ENCODE measurements at places on chromosomes 4 and X.

- no peak for DNase-seq
Observed at GRCh38 chr4:102345795-102346100, 466 bp upstream of the SLC39A8 start.

- DNase-seq: no peak
Observed at GRCh38 chr4:40216622-40217366, 20.0 kb downstream of the RHOH start.

- no peak for DNase-seq
Observed at GRCh38 chr4:25663781-25664180, 8.1 kb downstream of the SLC34A2 start.

DNA sequence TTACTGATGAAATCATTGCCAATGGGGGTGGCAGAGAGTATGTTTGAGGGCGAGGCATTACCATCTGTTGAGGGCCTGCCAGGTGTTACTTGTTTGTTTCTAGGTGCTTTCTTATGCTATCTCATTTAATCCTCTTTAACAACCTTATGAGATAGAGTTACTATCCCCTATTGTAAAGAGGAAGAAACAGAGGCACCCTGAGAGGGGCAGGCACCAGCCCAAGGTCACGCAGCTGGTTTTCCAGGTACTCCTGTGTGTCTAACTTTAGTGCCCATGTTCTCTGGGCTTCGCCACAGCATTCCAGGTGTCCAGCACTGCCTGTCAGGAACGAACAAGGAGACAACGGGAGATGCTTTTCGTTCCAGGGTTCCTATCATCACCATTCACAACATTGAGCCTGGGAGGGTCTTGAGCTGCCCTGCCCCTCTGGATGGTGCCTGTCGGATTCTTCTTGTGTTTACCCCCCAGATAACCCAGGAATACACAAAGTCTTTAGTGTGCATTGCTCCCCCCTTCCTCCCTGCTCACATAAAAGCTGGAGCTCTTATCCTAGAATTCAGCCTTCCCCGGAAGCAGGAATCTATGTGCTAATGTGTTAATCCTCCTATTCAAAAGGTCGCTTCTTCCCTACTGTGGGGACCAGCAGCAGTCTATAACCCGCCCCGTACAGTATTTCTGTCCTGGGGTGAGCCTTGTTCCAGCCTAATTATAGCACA lies 24.9 kb upstream of the GPC4 start:
- no peak for DNase-seq

GRCh38 chr4:119110121-119110520 lies 25.5 kb upstream of the MYOZ2 start:
- DNase-seq: no peak

GRCh38 chrX:17680732-17681413 lies 56.4 kb upstream of the SCML1 start:
- DNase-seq: no peak

GRCh38 chr4:7206385-7206784 lies 14.0 kb downstream of the SORCS2 start:
- no peak for DNase-seq

DNA sequence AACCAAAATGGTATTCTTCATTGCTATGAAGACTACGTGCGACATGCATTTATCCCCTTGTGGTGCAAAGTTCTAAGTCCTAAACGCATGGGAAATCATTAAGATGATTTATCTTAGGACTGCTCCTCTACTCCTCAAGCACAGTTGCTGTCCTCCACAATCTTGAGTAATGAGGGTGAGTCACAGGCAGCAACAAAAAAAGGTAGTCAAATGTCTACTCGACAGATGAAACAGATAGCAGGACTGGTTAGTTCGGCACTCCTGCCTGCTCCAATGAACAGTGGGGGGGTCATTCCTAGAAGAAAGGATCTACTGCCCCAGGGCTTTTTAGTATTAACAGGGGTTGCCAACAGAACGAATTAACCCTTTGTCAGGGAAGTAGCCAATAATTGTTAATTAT lies 233.7 kb upstream of the FGF13 start:
- DNase-seq: no peak

GRCh38 chr4:6208416-6208815 lies 8.1 kb upstream of the JAKMIP1 start:
- DNase-seq: no peak

- no peak for DNase-seq
Observed at GRCh38 chrX:107272431-107272921, 66.1 kb downstream of the DNAAF6 start.

DNA sequence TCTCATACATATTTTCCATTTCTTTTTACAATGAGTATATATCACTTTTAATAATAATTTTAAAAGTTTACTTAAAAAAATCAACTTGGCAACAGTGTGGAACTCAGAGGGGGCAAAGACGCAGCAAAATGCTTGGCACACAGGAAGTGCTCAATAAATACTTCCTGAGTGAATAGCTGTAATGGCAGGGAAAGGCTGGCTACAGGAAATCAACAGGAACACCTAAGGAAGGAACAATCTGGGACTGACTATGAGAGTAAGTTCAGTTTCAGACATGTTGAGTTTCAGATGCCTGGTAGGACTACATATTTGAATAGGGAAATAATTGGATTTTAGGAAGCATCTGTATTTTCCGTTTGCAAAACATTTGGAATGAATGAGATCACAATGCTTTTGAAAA lies 137.6 kb downstream of the SCLT1 start:
- no peak for DNase-seq

DNA sequence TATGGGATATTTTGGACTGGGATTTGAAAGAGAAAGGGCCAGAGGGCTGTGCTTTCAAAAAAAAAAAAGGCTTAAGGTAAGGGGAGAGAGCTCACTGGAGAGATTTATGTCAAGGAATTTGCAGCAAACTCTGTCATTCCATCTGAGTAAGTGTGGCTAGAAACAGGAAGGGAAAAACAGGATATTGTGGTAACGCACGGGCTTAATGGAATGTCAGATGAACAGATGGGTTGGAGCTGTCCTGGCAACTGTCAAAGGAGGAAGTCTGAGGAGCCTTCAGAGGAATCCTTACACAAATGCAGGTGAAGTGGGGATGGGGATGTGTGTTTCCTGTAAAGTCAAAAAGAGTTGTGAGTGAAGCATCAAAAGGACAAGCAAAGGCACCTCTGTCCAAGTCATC lies 15.1 kb upstream of the NKX3-2 start:
- DNase-seq: no peak

DNA sequence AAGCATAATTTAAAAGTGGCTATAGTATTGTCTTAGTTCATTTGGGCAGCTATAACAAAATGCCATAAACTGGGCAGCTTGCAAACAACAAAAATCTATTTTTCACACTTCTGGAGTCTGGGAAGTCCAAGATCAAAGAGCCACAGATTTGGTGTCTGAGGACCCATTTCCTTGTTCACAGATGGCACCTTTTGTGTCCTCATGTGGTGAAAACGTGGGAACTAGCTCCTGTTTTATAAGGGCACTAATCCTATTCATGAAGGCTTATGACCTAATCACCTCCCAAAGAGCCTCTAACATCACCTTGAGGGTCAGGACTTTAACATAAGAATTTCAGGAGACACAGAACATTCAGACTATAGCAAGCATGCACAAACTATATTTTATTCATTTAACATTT lies 126.5 kb upstream of the WDFY3 start:
- DNase-seq: no peak
